PC-3 (cell line): ENCODE measurements at places on chromosomes 2 and 18. TPM values are rescaled to one million over a fixed set of nuclear protein-coding genes. Genes with fewer than 3 reads are reported as not detected.

SLC14A1 gene
- 2.3 and 6.9 TPM in 2 replicates for total RNA-seq

C2orf66 gene
- 0.51 TPM in 1 of 2 replicates, not detected in the other for total RNA-seq

ADCY3 gene
- 52.0 and 70.3 TPM in 2 replicates for total RNA-seq

DTNA gene
- 7.8 and 11.6 TPM in 2 replicates for total RNA-seq

CPLX4 gene
- total RNA-seq, result not detected in 2 replicates

GNLY gene
- not detected in 2 replicates for total RNA-seq

DCC gene
- total RNA-seq, result not detected in 2 replicates

SLC9A4 gene
- total RNA-seq, result 0.04 TPM in 1 of 2 replicates, not detected in the other

PLB1 gene
- total RNA-seq, result 0.40 and 1.3 TPM in 2 replicates

SMARCAL1 gene
- total RNA-seq, result 8.3 and 17.2 TPM in 2 replicates

DNA sequence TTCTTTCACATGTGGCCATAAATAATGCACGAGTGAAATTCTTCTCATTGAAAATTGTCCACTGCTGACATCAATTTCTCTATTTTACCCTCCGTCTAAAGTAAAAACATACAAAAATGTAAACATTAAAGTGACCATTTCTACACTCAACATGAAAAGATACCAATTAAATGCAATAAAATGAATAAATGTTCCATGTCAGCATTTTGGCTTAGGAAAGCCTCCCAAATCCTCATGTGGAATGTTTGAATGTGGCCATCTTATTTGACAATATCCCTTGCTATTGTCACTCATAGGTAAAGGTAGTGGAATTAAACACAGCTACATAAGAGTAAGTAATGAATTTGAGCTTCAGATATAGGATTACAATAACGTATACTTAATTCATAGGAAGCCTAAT is 60.8 kb downstream of the ZNF521 start:
- no peaks in the 10 kb centered on the region for H3K27me3 ChIP-seq
- no peak for DNase-seq
- H3K4me3 ChIP-seq, result no peak overlapping the region
- H3K36me3 ChIP-seq, result no peaks in the 10 kb centered on the region
- no peak overlapping the region for H3K27ac ChIP-seq

DNA sequence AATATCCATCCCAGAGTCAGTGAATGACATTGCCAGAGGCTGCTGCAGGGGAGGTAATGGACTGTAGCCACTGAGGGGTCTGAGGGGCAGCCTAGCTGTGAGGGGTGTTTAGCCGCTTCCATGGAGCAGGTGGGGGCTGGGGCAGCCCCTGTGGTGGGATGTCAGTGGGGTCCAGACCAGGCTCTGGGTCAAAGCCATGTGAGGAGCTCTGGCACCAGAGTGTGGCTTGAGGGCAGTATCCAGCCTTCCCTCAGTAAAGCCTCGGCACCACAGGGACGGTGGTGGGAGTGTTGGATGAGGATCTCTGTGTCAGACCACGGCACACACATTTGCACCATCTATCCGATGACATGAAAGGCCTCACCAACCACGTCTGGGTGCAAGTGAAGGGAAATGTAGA is 85.0 kb downstream of the INHBB start:
- H3K27me3 ChIP-seq, result no peaks in the 10 kb centered on the region
- DNase-seq, result no peak
- H3K4me1 ChIP-seq, result peaks cover 2% of the 10 kb centered on the region
- H3K4me3 ChIP-seq, result no peak overlapping the region

DNA sequence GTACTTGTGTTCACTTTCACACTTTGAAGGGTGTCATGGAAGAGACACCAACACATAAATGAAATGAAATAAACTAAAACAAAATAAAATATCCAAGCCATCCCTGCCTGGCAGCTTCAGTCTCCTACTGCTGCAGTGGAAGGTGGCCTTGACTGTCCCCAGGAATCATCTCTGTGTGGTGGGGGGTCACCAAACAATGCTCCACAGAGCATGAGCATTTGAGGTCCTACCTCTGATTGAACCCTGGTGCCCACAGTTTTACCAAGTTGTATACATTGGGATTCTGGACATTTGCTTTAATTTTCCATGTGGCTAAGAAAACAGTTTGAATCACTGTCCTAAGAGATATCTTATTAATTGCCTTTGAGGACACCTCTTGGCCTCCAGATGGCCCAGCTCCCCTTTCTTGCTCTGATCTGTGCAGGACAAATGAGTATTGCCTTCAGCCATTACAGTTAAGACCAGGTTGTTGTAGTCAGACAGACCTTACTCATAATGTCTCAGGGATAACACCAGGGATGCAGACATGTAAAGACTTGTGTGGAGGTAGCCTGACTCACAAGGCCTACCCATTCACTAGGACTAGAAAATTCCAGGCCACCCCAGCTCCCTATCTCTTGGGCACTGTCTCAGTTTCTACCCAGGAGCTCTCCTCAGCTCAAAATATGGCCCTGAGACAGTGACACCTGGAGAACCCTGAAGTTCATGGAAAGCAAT is 195.0 kb downstream of the MYCN start:
- no peaks in the 10 kb centered on the region for H3K36me3 ChIP-seq
- no peak overlapping the region for H3K4me3 ChIP-seq
- no peak overlapping the region for H3K27ac ChIP-seq
- no peaks in the 10 kb centered on the region for H3K27me3 ChIP-seq

- peaks cover 13% of the 10 kb centered on the region for H3K4me1 ChIP-seq
- H3K27ac ChIP-seq, result no peak overlapping the region
- no peaks in the 10 kb centered on the region for H3K27me3 ChIP-seq
Measured at GRCh38 chr2:73776381-73776780, 3.5 kb downstream of the DUSP11 start.

- H3K4me1 ChIP-seq, result no peaks in the 10 kb centered on the region
- no peaks in the 10 kb centered on the region for H3K27me3 ChIP-seq
- H3K27ac ChIP-seq, result no peak overlapping the region
- DNase-seq, result no peak
Measured at GRCh38 chr2:210157526-210157925, 13.7 kb downstream of the KANSL1L start.

DNA sequence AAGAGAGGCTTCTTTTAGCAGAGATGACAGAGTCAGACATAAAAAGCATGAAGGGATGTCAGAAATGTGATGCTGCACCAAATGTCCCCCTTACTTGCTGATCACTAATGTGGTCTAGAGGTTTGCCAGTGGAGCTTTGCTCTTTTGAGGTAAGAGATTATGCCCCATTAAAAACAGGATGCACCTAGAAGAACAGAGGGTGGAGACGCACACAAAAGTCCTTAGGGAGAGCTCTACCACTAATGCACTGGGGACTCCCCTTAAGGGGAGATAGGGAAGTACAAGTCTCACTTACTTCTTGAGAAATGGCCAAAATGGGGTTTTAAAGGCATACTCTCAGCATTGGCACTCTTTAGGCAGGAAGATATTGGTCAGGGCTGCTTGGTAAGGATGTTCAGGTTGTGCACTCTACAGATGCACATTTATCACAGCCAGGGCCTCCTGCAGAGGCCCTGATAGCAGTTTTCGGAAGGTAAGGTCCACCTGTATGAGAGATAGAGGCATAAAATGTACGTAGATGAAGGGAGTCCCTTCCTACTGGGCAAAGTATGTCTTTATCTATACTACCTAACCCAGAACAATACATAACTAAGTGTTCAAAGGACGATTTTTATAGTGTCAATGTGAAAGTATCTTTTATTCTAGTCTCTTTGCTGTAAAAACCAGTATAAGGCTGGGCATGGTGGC is 17.0 kb upstream of the SCYGR1 start:
- peak; percentile 6 for DNase-seq
- H3K36me3 ChIP-seq, result no peaks in the 10 kb centered on the region
- H3K4me3 ChIP-seq, result no peak overlapping the region
- H3K27me3 ChIP-seq, result no peaks in the 10 kb centered on the region
- H3K27ac ChIP-seq, result no peak overlapping the region

DNA sequence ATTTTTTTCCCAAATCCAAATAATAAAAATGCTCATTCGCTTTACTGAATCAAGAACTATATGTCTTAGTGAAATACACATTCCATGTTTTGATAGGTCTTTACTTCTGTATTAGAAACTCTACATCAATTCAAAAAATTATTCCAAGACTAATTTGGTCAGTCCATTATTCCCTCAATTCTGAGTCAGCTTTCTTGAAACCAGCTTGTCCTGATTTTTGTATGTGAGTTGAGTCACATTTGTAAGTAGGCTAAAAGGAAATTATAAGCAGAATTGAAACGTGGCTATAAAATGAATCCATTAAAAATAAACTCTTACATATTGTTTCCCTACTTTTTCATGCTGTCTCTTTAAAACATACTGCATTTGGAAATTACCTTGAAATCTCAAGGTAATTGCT is 113.0 kb downstream of the DNER start:
- peak; percentile 78 for DNase-seq
- H3K4me3 ChIP-seq, result peak overlapping the region; percentile 49
- peaks cover 35% of the 10 kb centered on the region for H3K4me1 ChIP-seq

- no peak overlapping the region for H3K4me3 ChIP-seq
- H3K36me3 ChIP-seq, result no peaks in the 10 kb centered on the region
- H3K27me3 ChIP-seq, result no peaks in the 10 kb centered on the region
Measured at GRCh38 chr2:109376796-109377495, 236.8 kb downstream of the SEPTIN10 start.

GRCh38 chr18:78767648-78768071 is 212.0 kb upstream of the SALL3 start:
- no peak for DNase-seq
- no peaks in the 10 kb centered on the region for H3K36me3 ChIP-seq
- no peak overlapping the region for H3K4me3 ChIP-seq
- peaks cover 88% of the 10 kb centered on the region for H3K27me3 ChIP-seq
- no peak overlapping the region for H3K27ac ChIP-seq

DNA sequence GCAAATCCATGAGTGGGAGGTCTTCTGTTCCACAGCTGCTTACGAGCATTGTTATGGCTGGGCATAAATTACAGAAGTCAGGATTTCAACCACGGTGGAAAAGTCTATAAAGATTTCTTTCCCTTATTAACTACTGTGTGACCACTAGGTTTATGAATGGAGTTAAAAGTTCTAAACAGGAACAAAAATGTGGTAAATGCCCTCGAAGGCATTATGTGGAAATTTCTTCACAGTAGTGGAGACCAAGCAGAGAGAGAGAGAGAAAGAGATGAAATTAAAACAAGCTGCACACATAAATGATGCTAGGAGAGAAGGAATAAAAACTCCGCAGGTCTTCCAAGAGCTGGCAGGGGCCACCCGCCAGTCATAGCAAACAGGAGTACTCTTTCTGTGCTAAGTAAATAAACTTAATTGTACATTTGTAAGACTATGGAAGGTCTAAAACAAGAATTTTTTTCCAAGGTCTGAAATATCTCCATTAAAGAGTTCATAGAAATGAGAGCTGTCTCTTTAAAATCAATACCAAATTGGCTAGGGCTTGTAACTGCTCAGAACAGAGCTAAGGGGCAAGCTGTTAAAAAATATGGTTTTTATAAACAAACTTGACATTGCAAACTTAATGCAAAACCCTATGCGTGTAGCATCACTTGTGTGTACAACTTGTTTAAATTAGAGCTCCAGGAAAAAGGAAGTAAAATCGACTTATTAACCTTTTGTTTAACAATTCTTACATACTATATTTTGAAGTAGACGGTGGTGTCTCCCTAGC is 438.2 kb downstream of the MEIS1 start:
- H3K27ac ChIP-seq, result peak overlapping the region; percentile 86
- H3K27me3 ChIP-seq, result no peaks in the 10 kb centered on the region
- no peaks in the 10 kb centered on the region for H3K36me3 ChIP-seq
- DNase-seq, result no peak
- H3K4me1 ChIP-seq, result peaks cover 28% of the 10 kb centered on the region

- peak; percentile 24 for DNase-seq
- peaks cover 10% of the 10 kb centered on the region for H3K27me3 ChIP-seq
- no peak overlapping the region for H3K27ac ChIP-seq
- H3K4me1 ChIP-seq, result peaks cover 8% of the 10 kb centered on the region; the same call in 1 of the 2 replicates
Measured at GRCh38 chr18:79856119-79857007, 58.6 kb downstream of the KCNG2 start.

- no peak overlapping the region for H3K4me3 ChIP-seq
- H3K27me3 ChIP-seq, result peaks cover 32% of the 10 kb centered on the region
- DNase-seq, result no peak
Measured at GRCh38 chr2:67057901-67058703, 339.0 kb upstream of the ETAA1 start.

- no peak overlapping the region for H3K27ac ChIP-seq
- no peaks in the 10 kb centered on the region for H3K36me3 ChIP-seq
- DNase-seq, result peak; percentile 16
- H3K4me1 ChIP-seq, result no peaks in the 10 kb centered on the region
Measured at GRCh38 chr2:151860210-151860609, 32.0 kb upstream of the ARL5A start.

- no peaks in the 10 kb centered on the region for H3K4me1 ChIP-seq
- H3K4me3 ChIP-seq, result no peak overlapping the region
- H3K27ac ChIP-seq, result no peak overlapping the region
Measured at GRCh38 chr2:2707206-2707991, 376.3 kb upstream of the MYT1L start.

DNA sequence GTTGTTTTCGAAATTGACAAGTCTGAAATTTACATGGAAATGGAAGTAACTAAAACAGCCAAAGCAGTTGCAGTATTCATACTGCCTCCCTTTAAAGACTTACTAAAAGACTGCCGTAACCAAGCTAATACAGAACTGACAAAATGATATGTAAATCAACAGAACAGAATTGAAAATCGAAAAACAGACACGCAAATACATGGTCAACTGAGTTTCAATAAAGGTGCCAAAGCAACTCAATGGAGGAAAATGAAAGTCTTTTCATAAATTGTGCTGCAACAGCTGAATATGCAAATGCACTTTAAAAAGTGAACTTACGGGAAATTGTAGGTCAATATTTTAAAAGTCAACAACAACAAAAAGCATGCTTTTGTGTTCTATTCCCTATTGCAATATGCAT is 34.2 kb downstream of the TMEM131 start:
- DNase-seq, result no peak
- H3K27me3 ChIP-seq, result no peaks in the 10 kb centered on the region
- H3K4me1 ChIP-seq, result no peaks in the 10 kb centered on the region
- no peak overlapping the region for H3K4me3 ChIP-seq

GRCh38 chr2:65064728-65065552 is 8.7 kb downstream of the CEP68 start:
- peak; percentile 84 for DNase-seq
- no peaks in the 10 kb centered on the region for H3K36me3 ChIP-seq
- H3K27ac ChIP-seq, result peak overlapping the region; percentile 78
- peaks cover 30% of the 10 kb centered on the region for H3K4me1 ChIP-seq
- H3K4me3 ChIP-seq, result peak overlapping the region; percentile 28
- H3K27me3 ChIP-seq, result no peaks in the 10 kb centered on the region

DNA sequence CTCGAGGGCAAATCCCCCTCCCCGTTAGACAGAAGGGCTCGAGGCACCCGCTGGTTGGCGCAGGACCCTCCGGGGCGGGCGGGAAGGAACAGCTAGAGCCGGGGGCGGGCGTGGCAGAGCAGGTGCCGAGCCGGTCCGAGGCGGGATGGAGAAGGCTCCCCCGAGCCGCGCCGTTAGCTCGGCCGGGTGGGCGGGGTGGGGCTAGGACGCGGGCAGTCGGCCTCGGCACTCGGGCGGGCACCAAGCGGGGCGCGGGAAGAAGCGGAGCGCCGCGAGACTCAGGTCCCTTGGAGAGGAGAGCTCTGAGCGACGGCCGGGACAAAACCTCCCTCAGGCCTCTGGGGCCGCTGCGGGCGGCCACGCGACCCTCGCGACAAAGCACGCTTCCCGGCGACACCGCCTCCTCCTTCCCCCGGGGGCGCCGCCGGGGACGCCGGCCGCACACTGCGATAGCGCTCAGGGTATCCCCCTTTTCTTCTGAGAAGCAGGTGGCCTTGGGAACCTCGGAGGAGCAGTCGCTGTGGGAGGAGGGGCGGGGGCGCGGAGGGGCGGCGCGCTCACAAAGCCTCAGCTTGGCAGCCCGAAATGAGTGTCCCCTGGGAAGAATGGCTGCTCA is 721 bp downstream of the FHOD3 start:
- peaks cover 16% of the 10 kb centered on the region; the same call in 1 of the 2 replicates for H3K4me1 ChIP-seq
- H3K4me3 ChIP-seq, result peak overlapping the region; percentile 71
- no peaks in the 10 kb centered on the region for H3K36me3 ChIP-seq
- DNase-seq, result no peak
- H3K27ac ChIP-seq, result 0 out of 2 replicates have a peak overlapping the region, but pooled peaks have one; percentile 16
